Activated T-cell treated with anti-CD3 and anti-CD28 coated beads for 1 hour (primary cell): ENCODE measurements at places on chromosomes 1 and 21.

DNA sequence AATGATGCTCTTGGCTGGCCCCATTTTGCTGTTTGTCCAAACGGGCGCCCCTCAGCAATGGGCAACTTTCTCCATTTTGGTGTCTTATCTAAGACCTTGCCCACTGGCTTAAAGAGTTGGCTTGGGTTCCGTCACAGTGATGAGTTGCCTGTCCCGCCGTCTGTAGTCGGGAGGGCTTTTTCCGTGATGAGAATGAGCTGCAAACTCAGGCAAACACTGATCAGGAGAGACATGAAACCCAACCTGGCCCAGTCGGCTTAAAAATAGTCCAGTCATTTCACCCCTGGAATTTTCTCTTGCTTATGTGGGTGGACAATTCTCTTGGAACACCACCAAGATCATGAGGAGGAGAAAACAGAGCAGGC, 79.3 kb downstream of the ST6GALNAC3 start:
- DNase-seq, result no peak

- no peak for DNase-seq
These were observed 15.5 kb downstream of the CHI3L2 start for GRCh38 chr1:111242805-111243523.

- DNase-seq, result no peak
These were observed 28.2 kb downstream of the PTGER3 start for GRCh38 chr1:71019233-71019969.

DNA sequence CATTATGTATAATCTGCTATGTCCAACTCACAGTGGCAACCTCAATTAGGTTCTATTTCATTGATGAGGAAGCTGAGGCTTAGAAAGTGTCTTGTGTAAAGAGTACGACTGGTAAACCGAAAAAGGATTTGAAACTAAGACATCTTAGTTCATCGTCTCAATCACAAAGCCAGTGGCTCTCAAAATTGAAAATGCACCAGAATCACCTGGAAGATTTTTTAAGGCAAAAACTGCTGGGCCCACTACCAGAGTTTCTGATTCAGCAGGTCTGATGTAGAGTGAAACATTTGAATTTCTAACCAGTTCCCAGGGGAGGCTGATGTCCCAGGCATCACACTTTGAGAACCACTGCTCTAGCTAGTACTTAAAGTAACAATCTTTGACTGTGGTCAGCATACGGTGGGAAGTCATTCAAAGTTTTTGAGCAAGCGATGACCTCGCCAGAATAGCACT, 5.2 kb upstream of the LRRC53 start:
- DNase-seq, result no peak

DNA sequence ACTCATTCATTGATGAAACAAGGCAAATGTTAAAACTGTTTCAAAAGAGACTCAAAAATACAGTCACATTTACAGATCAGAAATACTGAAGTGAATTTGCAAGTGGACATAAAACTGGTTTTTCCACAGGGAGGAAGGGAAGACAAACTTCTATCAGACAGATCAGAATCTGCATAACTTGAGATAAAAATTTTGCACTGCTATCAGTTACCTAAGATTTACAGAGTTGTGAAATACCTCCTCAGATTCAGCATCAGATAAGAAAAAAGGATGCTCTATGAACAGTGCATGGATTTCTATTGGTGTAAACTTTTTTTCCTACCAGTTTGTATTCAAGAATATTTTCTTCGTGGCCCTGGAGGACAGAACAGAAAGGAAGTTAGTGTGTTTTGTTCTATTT, 575.4 kb downstream of the RWDD3 start:
- no peak for DNase-seq

GRCh38 chr1:153363641-153364040, 6.0 kb downstream of the S100A9 start:
- DNase-seq, result no peak

DNA sequence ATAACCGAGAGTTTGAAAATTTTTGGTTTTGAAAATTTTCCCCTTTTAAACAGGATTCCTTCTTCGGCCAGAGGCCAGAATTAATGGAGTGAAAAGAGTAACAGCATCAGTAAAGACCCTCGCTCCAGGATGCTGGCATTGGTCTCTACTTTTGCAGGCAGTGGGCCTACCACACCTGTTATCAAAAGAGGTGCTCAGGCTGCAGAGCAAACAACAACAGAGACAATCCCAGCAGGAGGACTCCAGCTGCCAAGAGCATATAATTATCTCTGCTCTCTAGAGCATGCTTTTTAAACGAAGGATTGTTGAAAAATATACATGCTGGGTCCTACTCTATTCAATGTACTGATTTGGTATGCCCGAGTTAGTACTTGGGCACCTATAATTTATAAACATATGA, 1048.5 kb downstream of the PLA2G4A start:
- DNase-seq, result no peak

GRCh38 chr1:212232090-212232489, 53.1 kb upstream of the PPP2R5A start:
- no peak for DNase-seq

DNA sequence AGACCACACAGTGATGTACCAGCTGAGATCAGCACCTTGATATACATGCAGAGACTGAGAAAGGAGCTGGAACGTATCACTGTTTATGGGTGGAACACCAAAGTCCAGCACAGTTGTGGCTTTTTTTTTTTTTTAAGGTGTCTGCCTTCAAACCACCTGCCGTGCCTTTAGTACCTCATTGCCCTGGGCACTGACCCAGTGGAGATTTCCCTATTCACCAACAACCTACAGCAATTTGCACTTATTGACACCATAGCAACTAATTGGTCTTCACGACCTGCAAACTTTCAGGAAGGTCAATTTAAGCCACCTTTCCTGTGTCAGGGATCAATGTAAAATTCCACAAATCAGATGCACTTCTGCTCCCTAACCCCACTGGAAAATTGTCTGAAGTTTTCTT, 181.6 kb upstream of the ADGRL2 start:
- no peak for DNase-seq

DNA sequence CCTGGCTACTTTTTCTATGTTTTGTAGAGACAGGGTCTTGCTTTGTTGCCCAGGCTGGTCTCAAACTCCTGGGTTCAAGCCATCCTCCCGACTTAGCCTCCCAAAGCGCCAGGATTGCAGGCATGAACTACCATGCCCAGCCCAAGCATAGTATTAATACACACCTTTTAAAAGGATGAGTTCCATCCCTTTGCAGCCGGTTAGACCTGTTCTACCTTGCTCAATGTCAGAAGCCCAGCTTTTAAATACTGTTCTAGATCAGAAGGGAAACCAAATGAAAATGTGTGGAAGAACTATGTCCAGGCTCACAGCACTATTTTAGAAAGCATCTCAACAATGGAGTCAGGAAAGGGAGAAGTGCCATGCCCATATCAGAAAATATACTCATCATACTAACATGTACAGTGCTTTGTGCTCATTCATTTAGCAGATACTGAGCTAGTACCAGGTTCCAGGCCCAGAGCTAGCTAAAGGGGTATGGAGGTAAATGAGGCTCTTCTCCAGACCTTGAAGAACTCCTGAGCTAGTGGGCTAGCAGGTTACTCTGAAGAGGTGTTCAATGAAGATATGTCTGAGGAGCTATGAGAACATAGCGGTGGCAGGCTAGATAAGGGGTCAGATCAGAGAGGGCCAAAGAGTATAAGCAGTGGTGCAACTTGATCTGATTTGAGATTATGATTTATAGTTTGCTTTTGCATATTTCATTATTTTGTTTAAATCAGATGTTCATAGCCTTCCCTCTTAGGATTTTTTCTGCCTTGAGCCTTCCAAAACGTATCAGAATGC, 78.2 kb downstream of the RNF220 start:
- DNase-seq, result no peak

- peak; percentile 95 for DNase-seq
These were observed 81.7 kb upstream of the ZNF648 start for GRCh38 chr1:182143154-182143657.

DNA sequence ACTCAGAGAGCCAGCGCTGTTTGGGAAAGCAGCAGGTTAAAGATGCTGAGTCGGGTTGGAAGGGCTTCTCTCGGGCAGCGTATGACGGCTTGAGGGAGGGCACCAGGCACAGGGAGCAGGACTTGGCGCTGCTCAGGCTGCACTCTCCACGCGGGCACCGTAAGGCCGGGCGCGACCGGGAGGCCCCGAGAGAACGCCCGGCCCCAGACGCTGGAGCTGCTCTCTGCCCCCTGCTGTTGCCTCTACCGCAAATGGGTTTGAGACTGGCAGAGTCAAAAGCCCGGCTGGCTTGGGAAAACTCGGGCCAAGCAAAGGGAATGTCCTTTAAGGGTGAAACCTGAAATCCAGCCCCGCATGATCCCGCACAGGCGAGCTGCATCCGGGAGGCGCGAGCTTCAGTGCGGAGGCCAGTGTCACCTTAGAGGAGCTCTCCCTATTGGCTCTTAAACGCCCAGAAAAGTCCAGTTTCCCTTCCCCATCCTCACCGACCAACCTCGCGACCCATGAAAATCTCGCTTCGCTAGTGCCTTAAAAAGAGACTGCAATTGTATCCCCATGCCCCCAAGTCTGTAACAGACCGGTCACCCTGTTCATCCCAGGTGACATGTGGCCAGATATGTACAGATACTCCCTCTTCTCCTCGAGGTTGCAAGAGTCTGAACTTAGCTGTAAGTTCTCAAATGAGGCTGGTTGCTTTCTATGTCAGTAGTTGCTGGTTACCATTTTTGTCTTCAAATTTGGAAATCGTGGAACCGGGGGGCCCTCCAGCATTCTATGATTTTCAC, 1.1 kb downstream of the PRRX1 start:
- DNase-seq, result no peak

- DNase-seq, result no peak
These were observed 3.5 kb downstream of the NRIP1 start for GRCh38 chr21:15061279-15061678.

GRCh38 chr1:79235301-79236002, 228.9 kb upstream of the ADGRL4 start:
- no peak for DNase-seq

GRCh38 chr1:47262787-47263413, 30.9 kb upstream of the TAL1 start:
- DNase-seq, result peak; percentile 7

DNA sequence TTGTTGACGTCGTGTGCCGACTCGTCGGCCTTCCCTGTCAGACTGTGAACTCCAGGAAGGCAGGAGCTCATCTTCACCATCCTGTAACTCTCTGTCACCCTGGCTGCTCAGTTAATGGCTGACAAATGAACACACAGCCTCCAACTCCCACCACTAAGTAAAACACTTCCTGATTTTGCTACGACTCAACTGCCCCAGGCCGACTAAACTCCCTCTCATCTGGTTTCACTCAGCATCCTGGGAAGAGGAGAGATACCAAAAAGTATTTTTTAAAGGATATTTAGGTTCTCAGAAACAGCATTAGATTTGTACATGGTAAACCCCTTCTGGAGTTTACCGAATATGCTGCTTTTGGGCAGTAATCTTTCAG, 18.2 kb upstream of the LHX4 start:
- DNase-seq, result no peak

- no peak for DNase-seq
These were observed 47.7 kb downstream of the SYCP1 start for GRCh38 chr1:114902343-114902742.

GRCh38 chr1:232868793-232869491, 63.7 kb downstream of the MAP10 start:
- DNase-seq, result no peak

DNA sequence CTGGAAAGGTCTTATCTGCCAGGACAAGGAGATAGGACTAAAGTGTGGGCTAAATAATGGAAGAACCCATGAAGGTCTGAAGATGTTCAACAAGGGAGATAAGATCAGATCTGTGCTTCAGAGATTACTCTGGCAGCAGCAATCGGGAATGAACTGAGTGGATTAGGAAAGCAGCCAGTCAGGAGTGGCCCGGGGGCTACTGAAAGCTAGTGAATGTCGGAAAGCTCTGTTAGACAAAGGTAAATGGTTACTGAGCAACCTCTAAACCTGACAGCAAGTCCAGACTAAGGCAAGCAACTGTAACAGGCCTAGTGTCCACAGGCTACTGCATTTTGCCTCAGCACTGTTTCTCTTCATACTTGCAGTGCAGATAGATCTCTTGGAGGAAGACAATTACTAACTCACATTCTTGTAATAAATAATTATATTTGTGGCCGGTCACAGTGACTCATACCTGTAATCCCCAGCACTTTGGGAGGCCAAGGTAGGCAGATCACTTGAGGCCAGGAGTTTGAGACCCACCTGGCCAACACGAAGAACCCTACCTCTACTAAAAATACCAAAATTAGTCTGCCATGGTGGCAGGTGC, 12.5 kb downstream of the IQGAP3 start:
- no peak for DNase-seq

DNA sequence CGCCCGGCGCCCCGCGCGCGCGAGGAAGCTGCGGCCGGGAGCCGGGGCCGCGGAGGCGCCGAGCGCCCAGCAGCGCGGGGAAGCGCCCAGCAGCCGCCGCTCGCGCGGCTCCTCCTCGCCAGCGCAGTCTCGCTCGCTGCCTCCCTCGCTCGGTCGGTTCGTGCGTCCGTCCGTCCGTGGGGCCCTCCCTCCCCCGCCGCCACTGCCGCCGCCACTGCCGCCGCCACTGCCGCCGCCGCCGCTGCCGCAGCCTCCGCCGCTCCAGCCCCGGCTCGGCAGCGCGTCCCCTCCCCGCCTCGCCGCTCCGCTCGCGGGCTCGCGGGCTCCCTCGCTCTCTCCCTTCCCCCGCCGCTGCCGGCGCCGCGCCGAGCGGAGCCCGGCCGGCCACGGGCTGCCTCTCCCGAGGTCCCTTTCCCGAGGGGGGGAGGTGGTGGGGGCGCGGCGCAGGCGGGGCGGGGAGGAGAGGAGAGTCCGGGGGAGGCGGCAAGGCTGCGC, at the start of gene KCND3:
TSS of gene KCND3 (minus strand) at position 138 of the 495 bp plus-strand sequence.
- DNase-seq, result no peak

- peak; percentile 25 for DNase-seq
These were observed 43.0 kb downstream of the GALNT2 start for GRCh38 chr1:230109895-230110667.

DNA sequence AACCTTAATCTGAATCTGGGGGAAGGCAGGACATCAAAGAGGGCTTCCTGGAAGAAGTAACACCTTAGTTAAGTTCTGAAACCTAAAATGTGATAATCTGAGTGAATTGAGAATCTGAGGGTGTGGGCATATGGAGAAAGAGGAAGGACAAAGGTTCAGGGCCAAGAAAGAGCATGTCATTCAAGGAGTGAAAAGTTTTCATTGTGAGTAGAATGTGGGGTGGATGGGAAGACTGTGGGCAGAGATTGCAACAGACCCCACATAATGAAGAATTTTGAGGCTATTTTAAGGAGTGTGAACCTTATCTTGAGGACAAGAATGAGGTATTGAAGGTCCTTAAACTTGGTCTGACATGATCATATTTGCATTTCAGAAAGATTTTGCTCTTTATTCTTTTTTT, 227.2 kb downstream of the PTGER3 start:
- DNase-seq, result no peak

GRCh38 chr1:107545056-107545577, 404.3 kb downstream of the NTNG1 start:
- DNase-seq, result no peak
